Activated CD8-positive, alpha-beta memory T cell treated with anti-CD3 and anti-CD28 coated beads, Interleukin-2, amount 10 ng/mL, durations not matched to agents 7 days and 5 days (primary cell): ENCODE measurements at places on chromosomes 7 and 10. TPM values are rescaled to one million over a fixed set of nuclear protein-coding genes. Genes with fewer than 3 reads are reported as not detected.

Gene BAIAP2L1
- 1.4 TPM for total RNA-seq

Gene HKDC1
- total RNA-seq, result 0.61 TPM

Gene OR2A12
- total RNA-seq, result not detected

Gene ACBD5
- 24.5 TPM for total RNA-seq

Gene AP4M1
- total RNA-seq, result 9.9 TPM

Gene TAS2R41
- not detected for total RNA-seq

- peak overlapping the region; percentile 95 for H3K27ac ChIP-seq
- H3K27me3 ChIP-seq, result no peaks in the 10 kb centered on the region
- no peak for DNase-seq
- H3K4me1 ChIP-seq, result peaks cover 26% of the 10 kb centered on the region
Observed at GRCh38 chr10:72353965-72354355, 759 bp downstream of the DNAJB12 start.

GRCh38 chr10:43900571-43900970 lies 251.9 kb upstream of the ZNF32 start:
- H3K4me3 ChIP-seq, result no peak overlapping the region
- no peaks in the 10 kb centered on the region for H3K27me3 ChIP-seq

DNA sequence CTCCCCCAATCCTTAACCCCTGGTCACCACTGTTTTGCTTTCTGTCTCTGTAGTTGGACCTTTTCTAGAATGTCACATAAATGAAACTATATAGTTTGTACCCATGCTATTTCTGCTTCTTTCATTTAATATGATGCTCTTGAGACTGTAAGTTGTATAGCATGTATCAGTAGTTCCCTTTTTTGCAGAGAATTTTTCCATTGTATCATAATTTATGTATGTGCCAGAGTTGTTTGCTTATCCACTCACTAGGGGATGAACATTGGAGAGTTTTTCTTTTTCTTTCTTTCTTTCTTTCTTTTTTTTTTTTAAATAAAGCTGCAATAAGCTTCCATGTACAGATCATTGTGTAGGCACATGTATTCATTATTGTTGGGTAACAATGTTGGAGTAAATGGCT lies 544.8 kb downstream of the CNTNAP2 start:
- H3K27ac ChIP-seq, result no peak overlapping the region
- H3K4me3 ChIP-seq, result no peak overlapping the region
- no peak for DNase-seq
- H3K36me3 ChIP-seq, result no peaks in the 10 kb centered on the region
- no peaks in the 10 kb centered on the region for H3K27me3 ChIP-seq

DNA sequence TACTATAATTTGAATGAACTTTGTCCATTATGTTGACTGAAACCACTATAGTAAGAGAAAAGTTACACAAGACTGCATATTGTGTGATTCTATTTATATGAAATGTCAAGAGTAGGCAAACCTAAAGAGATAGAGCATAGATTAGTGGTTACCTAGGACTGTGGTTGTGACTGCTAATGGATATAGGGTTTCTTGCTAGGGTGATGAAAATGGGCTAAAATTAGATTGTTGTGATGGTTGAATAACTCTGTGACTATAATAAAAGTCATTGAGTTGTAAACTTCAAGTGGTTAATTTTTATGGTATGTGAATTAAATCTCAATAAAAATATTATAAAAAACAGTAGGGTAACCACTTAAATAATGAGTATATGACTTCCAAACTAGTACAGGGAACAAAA lies 142.9 kb upstream of the AHR start:
- peaks cover 9% of the 10 kb centered on the region for H3K36me3 ChIP-seq
- no peak for DNase-seq
- peaks cover 22% of the 10 kb centered on the region for H3K27me3 ChIP-seq
- H3K4me3 ChIP-seq, result no peak overlapping the region
- no peak overlapping the region for H3K27ac ChIP-seq

DNA sequence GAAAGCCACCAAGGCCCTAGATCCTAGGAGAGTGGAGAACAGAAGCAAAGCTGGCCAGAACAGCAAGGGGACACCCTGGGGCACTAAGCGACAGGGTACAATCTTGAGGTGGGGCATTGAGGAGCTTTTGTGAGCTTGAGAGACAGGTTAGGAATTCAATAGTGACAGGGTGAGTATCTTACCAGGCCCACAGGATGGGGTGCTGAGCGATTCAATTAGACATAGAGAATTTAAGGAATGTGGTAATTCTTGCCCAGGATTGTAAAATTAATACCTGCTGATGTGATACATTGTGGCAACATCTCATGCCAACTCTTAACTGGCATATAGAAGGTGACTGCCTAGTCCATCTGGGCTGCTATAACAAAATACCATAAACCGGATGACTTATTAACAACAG lies 14.0 kb downstream of the RBP3 start:
- no peak overlapping the region for H3K27ac ChIP-seq
- H3K4me1 ChIP-seq, result no peaks in the 10 kb centered on the region
- peaks cover 3% of the 10 kb centered on the region for H3K27me3 ChIP-seq
- H3K36me3 ChIP-seq, result no peaks in the 10 kb centered on the region

DNA sequence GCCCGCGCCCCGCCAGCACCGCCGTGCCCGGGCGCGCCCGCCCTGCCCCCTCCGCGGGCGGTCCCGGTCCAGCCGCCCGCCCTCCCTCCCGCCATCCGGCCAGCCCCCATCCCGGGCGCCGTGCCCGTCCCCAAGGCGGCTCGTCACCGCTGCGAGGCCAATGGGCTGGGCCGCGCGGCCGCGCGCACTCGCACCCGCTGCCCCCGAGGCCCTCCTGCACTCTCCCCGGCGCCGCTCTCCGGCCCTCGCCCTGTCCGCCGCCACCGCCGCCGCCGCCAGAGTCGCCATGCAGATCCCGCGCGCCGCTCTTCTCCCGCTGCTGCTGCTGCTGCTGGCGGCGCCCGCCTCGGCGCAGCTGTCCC lies at the start of gene HTRA1:
Gene HTRA1 (plus strand): TSS at position 187 of the 362 bp plus-strand sequence. CDS start 100 bp downstream, at position 287.
- H3K4me1 ChIP-seq, result peaks cover 13% of the 10 kb centered on the region
- H3K27me3 ChIP-seq, result peaks cover 82% of the 10 kb centered on the region
- no peaks in the 10 kb centered on the region for H3K36me3 ChIP-seq
- H3K27ac ChIP-seq, result no peak within 1 kb of the TSS
- DNase-seq, result no peak

DNA sequence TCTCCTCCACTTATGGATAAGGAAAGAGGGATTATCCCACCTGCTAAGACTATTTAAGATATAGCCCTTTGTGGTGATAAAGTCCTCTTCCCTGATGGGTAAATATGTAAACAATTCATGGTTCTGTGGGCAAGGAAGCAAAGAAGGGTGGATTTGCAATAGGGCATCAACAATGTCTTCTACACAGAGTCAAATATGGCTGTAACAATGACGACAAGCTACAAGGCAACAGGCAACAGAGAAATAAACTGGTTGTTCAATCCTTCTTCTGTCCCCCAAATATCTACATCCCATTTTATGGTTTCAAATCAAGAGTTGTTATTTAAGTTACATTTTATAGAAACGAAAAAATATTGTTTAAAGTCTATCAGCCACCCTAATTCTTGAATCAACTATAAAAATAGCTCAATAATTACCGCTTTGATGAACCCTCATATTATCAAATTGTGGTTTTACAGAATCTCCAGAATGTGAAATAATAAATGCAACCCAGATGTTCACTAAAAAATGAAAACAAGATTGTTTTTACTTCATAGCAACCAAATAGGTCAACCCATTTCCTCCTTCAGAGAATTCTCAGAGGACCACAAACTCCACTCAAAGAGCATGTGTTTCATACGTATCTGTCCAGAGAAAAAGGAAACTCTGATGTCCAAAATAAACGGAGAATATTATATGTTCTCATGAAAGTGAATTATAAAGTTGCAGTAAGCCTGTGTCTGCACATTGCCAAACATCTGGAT lies 13.8 kb downstream of the CYTH3 start:
- H3K4me3 ChIP-seq, result no peak overlapping the region
- no peak overlapping the region for H3K27ac ChIP-seq

- H3K4me1 ChIP-seq, result no peaks in the 10 kb centered on the region
- DNase-seq, result no peak
- no peak overlapping the region for H3K27ac ChIP-seq
- no peaks in the 10 kb centered on the region for H3K27me3 ChIP-seq
- H3K4me3 ChIP-seq, result no peak overlapping the region
Observed at GRCh38 chr7:114687238-114687637, 234.7 kb upstream of the MDFIC start.

GRCh38 chr10:70405037-70405824 lies 1.3 kb downstream of the EIF4EBP2 start:
- peaks cover 20% of the 10 kb centered on the region for H3K36me3 ChIP-seq
- H3K4me3 ChIP-seq, result peak overlapping the region; percentile 95
- peak; percentile 69 for DNase-seq
- no peaks in the 10 kb centered on the region for H3K27me3 ChIP-seq
- peaks cover 36% of the 10 kb centered on the region for H3K4me1 ChIP-seq
- peak overlapping the region; percentile 90 for H3K27ac ChIP-seq
